Metanephros (tissue), 2 donors: ENCODE measurements at places on chromosomes 6 and 20. TPM values are rescaled to one million over a fixed set of nuclear protein-coding genes. Genes with fewer than 3 reads are reported as not detected.

The WFDC12 gene
- not detected for total RNA-seq

The TMEM74B gene
- 2.7 TPM for total RNA-seq

The TNFRSF6B gene
- 4.3 TPM for total RNA-seq

The SSTR4 gene
- total RNA-seq = 0.18 TPM

The BHLHE23 gene
- total RNA-seq = not detected

The GCLC gene
- total RNA-seq = 29.3 TPM

The BMP2 gene
- 24.1 TPM for total RNA-seq

The NCOA3 gene
- 49.7 TPM for total RNA-seq

The GATA5 gene
- 11.7 TPM for total RNA-seq

The SGK1 gene
- total RNA-seq = 107 TPM

The LY6G6D gene
- not detected for total RNA-seq

The NOX3 gene
- total RNA-seq = 2.1 TPM

The UNC93A gene
- 0.82 TPM for total RNA-seq

The TRIM40 gene
- not detected for total RNA-seq

The SCRT2 gene
- not detected for total RNA-seq

The TRERF1 gene
- total RNA-seq = 19.8 TPM

The NXT1 gene
- 25.2 TPM for total RNA-seq

The CENPB gene
- 50.0 TPM for total RNA-seq

The SPDEF gene
- 0.18 TPM for total RNA-seq

The CST2 gene
- total RNA-seq = not detected

The BPI gene
- 6.4 TPM for total RNA-seq

The EYS gene
- total RNA-seq = 0.99 TPM

The WASF1 gene
- total RNA-seq = 17.5 TPM

The PNPLA1 gene
- total RNA-seq = 1.1 TPM

The GRM4 gene
- total RNA-seq = 0.88 TPM

The NHLRC1 gene
- 3.2 TPM for total RNA-seq
